WTC11 (cell line): ENCODE measurements at places on chromosomes 7 and 10.

GRCh38 chr10:51397695-51398094, 301.7 kb downstream of the CSTF2T start:
- DNase-seq: no peak

DNA sequence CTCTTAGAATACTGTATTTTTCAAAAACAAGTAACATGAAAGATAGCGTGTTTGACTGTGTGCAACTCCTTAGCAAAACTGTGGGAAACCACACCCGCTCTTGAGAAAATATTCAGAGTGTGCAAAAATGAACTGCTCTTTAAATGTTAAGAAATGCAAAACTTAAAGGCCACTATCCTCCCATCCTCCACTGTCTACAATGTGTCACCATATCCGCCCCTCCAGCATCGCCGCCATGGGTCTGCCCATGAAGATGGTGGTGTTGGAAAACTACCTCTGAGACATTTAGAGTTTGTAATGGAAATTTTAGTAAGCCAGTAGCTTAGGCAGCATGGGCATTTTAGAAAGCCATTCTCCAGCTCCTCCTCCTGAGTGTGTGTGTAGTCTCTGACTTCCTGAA, 20.1 kb upstream of the NMT2 start:
- no peak for DNase-seq

DNA sequence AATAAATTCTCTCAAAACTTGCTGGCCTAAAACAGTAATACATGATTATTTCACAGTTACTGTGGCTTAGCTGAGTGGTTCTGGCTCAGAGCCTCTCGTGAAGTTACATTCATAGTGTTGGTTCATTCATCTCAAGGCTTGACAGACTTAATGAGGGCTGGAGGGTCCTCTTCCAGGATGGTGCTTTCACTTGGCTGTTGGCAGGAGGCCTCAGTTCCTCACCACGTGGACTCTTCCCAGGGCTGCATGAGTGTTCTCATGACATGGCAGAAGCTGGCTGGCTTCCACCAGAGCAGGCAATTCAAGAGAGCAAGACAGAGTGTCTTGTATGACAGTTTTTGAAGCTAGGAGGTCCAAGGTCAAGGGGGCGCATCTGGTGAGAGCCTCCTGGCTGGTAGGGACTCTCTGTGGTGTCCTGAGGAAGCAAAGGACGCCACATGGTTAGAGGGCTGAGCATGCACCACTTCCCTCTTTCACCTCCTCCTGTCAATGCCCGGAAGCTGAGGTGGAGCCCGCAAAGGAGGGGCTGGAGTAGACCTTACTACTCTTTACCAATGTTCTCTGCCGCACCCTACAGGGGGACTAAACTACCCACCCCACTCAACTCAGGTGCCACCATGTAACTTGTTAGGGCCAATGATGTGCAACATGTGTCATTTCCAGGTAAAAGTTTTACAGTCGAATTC, 58.2 kb upstream of the YAE1 start:
- no peak for DNase-seq

DNA sequence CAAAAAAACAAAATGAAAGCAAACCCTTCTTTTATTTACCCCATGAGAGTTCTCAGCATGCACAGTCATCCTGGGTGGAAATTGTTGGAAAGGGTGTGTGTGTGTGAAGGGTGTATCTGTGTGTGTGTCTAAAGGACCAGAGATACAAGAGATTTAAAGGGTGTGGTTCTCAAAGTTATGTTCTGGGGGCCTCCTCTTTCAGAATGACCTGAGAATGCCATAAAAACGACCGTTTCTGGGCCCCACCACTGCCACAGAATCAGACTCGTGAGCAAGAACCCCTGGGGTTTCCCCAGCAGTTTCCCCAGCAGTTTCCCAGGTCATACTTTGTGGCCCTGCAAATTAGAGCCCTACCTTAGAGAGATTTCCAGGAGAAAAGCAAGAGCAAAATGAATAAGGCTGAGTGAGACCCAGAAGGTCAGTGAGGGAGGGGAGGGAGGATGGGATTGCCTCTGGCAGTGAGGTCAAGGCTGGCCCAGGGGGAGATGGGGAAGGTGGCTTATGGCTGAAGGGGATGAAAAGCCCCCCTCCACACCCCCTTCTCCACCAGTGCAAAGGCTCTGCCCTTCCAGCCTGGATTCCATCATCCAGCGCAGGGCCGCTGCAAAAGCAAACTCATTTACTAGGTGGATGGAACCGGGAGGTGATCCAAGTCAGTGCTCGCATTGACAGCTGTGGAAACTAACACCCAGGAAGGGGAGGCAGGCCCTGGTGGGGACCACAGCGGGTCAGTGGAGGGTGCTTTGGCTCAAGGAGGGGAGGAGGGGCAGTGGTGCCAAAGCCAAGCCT, 10.2 kb downstream of the PYROXD2 start:
- no peak for DNase-seq

DNA sequence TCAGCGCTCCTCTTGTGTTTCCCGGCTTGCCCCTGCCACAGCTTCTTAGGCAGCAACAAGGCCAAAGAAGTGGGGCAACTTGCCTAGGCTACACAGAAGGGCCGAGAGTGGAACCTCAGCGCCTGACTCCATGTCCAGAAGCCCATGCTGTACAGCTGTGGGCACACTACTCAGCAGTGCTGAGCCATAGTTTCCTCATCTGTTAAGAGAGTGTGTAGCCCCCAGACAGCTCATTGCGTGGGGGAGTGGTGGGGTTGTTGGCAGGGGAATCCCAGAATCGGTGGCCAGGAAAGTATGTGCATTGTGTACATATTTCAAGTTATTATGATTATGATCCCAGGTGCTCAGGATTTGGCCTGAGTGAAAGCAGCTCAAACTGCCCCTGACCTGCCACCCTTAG, 96.2 kb downstream of the CDH23 start:
- DNase-seq: no peak

GRCh38 chr7:42495256-42495655, 258.2 kb upstream of the GLI3 start:
- no peak for DNase-seq

- DNase-seq: no peak
Measured at GRCh38 chr10:48945441-48946130, 5.9 kb upstream of the LRRC18 start.

GRCh38 chr10:76721891-76722505, 915.6 kb downstream of the KCNMA1 start:
- no peak for DNase-seq

DNA sequence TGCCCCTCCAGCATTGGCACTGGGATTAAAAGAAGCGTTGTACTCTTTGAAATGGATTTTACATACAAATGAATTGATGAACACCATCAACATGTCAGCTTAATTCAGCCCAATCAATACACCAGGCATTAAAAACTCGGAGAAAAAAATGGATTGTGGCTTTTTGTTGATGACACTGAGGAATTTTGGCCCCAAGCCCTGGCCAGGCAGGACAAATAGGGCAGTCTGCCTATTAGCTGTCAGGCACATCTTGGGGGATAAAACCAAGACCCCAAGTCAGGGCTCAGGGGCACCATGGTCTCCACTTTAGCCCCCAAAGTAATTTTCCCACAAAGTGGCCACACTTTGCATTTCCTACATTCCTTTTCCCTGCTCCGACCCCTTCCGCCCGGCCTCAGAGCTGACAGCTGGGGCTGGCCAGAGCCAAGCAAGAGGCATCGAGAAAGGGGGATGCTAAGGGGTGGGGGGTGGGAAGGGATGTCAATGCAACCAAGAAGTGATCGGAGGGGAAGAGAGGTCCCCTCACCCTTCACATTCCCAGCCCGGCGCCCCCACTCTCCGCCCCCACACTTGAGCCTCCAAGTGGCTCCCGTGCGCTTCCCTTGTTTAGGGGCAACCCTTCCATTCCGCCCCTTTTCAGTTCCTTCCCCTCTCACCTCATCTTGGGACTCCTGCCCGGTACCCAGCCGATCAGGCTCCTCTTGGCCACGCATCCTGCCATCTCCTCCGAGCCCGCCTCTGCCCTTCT, 711 bp downstream of the HIP1 start:
- peak; percentile 34 for DNase-seq

- DNase-seq: no peak
Measured at GRCh38 chr10:112584276-112584675, 137.3 kb downstream of the VTI1A start.

- DNase-seq: no peak
Measured at GRCh38 chr7:92075455-92076158, 58.7 kb downstream of the CYP51A1 start.

- no peak for DNase-seq
Measured at GRCh38 chr7:31805209-31805818, 118.3 kb downstream of the PPP1R17 start.

DNA sequence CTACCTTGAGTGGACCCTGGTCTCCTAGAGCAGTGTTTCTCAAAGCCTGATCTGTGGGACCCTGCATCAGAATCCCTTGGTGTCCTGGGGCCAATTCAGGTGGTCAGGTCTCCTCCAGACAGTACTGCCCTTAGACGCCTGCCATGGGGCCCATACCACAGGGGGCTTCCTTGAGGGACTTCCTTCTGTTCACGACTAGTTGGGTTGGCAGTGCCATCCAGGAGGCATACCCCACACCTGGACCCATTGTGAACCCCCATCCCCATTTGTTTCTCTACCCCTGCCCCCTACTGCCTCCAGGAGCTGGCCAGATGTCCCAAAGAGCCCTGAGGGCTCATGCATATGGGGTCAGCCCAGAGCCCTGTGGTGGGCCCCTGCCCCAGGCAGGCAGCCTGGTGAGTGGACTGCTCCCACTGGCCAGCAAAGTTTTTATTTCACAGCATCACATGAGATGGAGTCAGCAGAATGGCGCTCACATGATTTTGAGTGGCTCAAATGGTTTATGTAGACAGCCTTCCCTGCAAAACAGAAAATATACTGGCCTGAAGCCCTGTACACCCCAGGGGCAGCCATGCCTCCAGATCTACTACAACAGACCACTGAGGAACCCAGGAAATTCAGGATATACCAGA, 259.9 kb upstream of the ZMIZ1 start:
- no peak for DNase-seq

GRCh38 chr10:58399410-58399809, 14.2 kb downstream of the TFAM start:
- DNase-seq: no peak
